ENCODE measurements at places on chromosomes 11 and 22.

GRCh38 chr11:106422583-106422982 is 345.1 kb downstream of the AASDHPPT start:
- DNase-seq: no peak

DNA sequence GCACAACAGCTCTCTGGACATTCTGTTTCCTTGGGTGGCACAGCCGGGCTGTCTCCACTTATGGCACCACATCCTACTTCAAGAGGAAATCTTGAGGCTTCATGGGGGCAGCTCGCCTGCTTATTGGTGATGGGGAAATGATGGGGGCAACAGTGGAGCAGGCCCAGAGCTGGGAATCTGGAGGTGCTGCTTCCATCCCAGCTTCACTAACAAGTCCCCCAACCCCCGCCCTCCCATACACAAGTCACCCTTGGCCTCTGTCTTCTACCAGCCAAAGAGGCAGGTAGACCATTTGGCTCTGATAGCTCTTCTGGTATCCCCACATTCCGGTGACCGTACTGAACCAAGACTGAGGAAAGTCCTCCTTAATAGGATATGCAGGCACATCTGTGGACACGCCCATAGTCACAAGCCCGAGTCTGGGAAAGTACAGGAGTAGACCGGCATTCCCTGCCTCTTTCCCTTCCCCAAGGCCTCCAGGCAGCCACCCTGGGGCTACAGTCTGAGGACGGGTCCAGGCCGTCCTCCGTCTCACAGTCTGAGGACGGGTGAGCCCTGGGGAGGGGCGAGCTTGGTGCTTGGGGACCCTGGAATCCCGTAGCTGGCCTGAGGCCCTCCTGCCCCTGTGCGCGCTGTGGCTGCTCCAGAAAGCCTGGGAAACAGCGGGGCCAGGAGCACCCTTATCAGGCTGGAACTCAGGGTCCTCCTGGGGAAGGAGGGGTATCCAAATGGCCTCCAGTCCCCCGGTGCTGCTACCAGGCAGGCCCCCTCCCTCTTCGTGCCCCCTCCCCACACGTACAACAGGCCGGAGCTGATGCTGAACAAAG is 145.6 kb downstream of the FEZ1 start:
- no peak for DNase-seq

DNA sequence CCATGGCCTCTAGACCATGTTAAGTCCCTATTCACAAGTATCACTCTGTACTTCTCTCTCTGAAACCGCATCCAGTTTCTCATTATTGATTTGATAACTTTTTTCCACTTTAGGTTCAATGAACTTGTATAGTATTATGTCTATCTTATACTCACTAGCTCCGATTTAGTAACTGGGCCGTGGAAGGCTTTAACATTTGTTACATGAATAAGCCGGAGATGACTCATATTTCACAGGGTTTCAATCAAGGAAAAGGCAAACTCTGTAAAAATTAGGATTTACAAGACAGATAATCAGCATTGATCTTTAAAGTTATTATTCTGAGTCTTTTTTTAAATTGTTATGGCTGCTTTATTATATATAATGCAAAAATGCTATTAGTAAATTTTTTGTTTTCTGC is 662.2 kb upstream of the CNTN5 start:
- DNase-seq: no peak

DNA sequence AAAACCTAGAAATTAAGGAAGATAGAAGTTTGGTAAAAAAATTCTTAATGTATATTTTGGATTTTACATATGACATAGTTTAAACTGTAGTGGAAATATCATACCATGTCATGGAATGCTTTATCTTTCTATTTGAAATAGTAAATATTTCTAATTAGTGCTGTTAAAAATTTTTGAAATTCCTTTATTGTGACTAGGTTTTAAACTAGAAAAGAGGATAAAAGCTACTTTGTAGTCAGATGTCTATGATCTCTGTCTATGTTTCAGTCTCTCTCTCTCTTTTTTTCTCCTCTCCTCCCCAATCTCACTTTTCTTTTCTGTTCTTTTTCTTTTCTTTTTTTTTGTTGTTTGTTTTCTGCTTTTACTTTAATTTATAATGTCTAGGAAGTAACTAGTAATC is 226.2 kb downstream of the TMEM135 start:
- DNase-seq: no peak

- no peak for DNase-seq
Measured at GRCh38 chr11:8747173-8747572, 64.6 kb downstream of the RPL27A start.

DNA sequence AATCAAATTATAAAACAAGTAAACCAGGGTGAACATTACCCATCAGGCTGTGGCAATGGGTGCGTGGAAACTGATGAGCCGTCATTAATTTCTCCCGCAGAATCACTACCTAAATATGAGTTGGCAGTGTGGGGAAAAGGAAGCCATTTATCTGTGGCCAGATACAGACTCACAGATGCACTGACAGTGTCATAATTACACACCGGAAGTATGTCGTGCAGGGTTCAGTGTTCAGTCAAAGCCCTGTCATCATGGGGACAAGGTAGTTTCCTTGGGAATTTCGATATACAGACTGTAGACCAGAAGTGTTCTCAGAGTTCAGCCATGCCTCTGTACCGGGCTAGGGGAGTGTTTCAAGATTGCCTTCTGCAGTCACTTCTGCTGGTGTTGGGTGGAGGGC is 119.2 kb upstream of the SEZ6L start:
- DNase-seq: no peak

- DNase-seq: no peak
Measured at GRCh38 chr22:28802595-28803123, 2.3 kb upstream of the XBP1 start.

GRCh38 chr11:35387111-35387982 is 32.0 kb downstream of the SLC1A2 start:
- peak; percentile 31 for DNase-seq

DNA sequence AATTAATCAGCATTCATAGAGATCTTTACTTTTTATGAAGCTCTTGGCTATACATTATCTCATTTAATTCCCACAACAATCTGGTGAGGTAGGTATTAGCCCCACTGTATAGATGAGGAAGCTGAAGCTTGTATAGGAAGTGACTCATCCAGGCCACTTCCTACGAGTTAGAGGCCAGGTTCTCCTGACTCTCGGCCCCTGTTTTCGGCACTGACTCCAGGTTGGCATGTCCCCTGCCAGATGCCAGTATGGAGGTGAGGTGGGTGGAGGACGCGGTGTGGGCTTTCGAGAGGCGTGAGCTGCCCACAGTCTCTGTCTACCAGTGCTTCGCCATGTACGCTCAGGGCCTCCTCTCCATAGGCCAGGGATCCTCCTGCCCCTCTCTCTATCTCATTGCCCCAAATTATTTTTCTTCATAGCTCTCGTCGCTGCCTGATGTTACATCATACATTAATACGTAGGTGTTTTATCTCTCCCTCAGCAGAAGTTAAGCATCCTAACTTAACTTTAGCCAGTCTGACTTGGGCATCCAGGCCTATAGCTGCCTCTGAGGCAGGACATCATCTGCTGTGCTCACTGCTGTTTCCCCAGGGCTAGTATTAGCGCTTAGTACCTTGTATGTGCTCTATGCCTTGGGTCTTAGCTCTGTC is 9.0 kb downstream of the DGAT2 start:
- no peak for DNase-seq

- no peak for DNase-seq
Measured at GRCh38 chr22:47398491-47398890, 636.0 kb downstream of the TBC1D22A start.

DNA sequence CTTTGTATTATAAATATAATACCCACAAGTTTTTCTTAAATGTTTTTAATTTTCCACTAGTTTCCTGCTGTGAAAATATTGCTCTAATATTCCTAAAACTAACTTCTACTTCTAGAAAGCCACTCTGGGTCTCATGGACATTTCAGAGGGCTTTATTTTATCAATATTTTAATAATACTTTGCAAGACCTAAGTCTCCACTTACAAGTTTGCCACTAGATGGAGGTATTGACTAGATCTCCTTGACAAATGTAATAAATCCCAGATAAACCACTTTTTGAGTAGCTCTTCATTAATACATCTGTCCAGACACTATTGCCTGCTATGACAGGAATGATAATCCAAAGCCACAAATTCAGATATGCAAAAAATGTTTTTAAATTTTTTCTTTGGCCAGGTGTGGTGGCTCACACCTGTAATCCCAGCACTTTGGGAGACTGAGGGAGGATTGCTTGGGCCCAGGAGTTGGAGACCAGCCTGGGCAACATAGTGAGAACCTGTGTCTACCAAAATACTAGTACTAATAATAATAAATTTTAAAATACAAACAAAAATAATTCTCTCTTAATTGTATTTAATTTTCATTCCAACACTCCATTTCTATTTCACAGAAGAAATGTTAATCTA is 3.5 kb upstream of the ACAT1 start:
- no peak for DNase-seq

DNA sequence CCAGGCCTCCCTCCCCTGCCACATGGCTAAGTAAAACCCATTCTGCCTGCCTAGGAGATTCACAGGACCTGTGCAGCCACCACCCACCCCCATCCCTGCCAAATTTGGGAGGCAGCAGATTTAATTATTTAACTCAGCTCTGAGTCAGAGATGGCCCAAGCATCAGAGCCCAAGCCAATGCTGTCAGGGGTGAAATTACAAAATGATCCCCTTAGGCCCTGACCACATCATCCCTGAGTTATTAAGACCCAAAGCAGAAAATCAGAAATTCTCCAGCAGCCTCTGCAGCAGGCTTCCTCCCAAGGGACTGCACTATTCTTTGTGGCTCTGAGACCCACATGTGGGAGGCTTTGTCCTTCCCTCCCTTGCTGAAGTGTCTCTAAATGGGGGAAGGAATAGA is 52.8 kb upstream of the RRAS2 start:
- DNase-seq: no peak
